CD4-positive, alpha-beta memory T cell (primary cell): ENCODE measurements at places on chromosomes 1 and 21. TPM values are rescaled to one million over a fixed set of nuclear protein-coding genes. Genes with fewer than 3 reads are reported as not detected.

Gene LMX1A
- total RNA-seq, result not detected

Gene SPTA1
- not detected for total RNA-seq

Gene FALEC
- 0.64 TPM for total RNA-seq

Gene NUCKS1
- total RNA-seq, result 111 TPM

Gene PAX7
- not detected for total RNA-seq

Gene OR13G1
- not detected for total RNA-seq

Gene PKLR
- total RNA-seq, result not detected

Gene MPL
- not detected for total RNA-seq

Gene CLCA4
- total RNA-seq, result not detected

- no peak overlapping the region for H3K27ac ChIP-seq
- H3K27me3 ChIP-seq, result no peaks in the 10 kb centered on the region
- no peak for DNase-seq
- H3K36me3 ChIP-seq, result no peaks in the 10 kb centered on the region
- peaks cover 2% of the 10 kb centered on the region for H3K4me1 ChIP-seq
These were observed 83.6 kb upstream of the COL6A1 start for GRCh38 chr21:45898028-45898350.

- H3K27ac ChIP-seq, result no peak overlapping the region
- H3K4me1 ChIP-seq, result no peaks in the 10 kb centered on the region
- no peaks in the 10 kb centered on the region for H3K36me3 ChIP-seq
- no peak for DNase-seq
- no peaks in the 10 kb centered on the region for H3K27me3 ChIP-seq
- H3K4me3 ChIP-seq, result no peak overlapping the region
These were observed 13.7 kb upstream of the PLPPR5 start for GRCh38 chr1:99018313-99018712.

- H3K4me3 ChIP-seq, result no peak overlapping the region
- DNase-seq, result no peak
- no peak overlapping the region for H3K27ac ChIP-seq
- no peaks in the 10 kb centered on the region for H3K27me3 ChIP-seq
These were observed 131.6 kb downstream of the TLR5 start for GRCh38 chr1:223011505-223011856.

DNA sequence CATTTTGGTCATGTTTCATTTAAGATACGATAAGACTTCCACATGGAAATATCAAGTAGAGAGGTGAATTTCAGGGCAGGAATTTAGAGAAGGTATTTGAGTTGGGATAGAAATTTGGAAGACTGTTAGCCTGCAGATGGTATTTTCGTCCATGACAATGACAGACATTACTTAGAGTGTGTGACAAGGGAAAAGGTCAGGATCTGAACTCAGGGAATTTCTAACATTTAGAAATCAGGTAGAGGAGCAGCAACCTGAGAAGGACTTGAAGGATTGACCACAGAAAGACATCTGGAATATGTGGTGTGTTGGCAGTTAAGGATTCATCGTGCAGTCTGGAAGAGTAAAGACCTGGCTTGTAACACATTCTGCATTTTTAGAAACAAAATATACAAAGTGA, 57.9 kb downstream of the RABGAP1L start:
- H3K4me1 ChIP-seq, result no peaks in the 10 kb centered on the region
- no peak for DNase-seq
- no peak overlapping the region for H3K27ac ChIP-seq
- no peak overlapping the region for H3K4me3 ChIP-seq

GRCh38 chr1:211612786-211613107, 33.8 kb upstream of the SLC30A1 start:
- no peak overlapping the region for H3K4me3 ChIP-seq
- H3K27ac ChIP-seq, result no peak overlapping the region
- H3K4me1 ChIP-seq, result no peaks in the 10 kb centered on the region

DNA sequence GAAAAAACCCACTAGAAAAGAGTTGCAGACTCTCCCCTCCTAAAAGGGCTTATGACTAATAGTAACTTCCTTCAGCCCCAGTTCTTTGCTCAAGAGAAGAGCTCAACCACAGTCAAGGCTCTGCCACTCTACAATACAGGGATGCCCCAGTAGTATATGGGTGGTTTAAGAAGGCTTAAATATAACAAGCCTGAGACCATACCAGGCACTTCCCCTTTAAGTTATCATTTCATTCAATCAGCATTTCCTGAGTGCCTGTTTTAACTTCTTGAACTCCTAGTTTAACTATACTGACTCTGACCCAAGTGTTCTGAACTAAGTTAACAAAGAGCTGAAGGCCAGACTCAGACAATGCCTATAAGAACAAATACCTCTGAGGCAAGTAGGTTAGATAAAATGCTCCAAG, 19.8 kb downstream of the PRPF38A start:
- H3K4me1 ChIP-seq, result peaks cover 57% of the 10 kb centered on the region
- H3K27me3 ChIP-seq, result no peaks in the 10 kb centered on the region
- peak overlapping the region; percentile 53 for H3K27ac ChIP-seq
- peaks cover 7% of the 10 kb centered on the region for H3K36me3 ChIP-seq

DNA sequence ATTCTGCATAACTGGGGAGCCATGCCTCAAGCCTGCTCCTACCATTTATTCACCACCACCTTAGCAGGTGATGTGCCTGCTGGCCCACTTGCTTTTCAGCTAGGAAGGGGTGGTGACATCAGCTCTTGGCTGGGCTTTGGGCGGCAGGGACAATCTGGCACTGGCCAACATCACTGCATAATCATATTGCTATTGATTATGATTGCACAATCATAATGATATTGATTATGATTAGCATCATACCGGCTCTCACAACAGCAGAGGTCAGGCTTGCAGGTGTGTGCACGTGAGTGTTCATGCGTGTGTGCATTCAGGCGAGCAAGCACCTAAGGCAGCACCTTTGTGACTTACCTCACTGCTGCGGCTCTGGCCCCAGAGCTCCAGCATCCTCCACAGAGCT, 273.8 kb downstream of the AJAP1 start:
- H3K4me1 ChIP-seq, result no peaks in the 10 kb centered on the region
- H3K36me3 ChIP-seq, result no peaks in the 10 kb centered on the region
- no peak for DNase-seq
- H3K4me3 ChIP-seq, result no peak overlapping the region
- no peak overlapping the region for H3K27ac ChIP-seq

DNA sequence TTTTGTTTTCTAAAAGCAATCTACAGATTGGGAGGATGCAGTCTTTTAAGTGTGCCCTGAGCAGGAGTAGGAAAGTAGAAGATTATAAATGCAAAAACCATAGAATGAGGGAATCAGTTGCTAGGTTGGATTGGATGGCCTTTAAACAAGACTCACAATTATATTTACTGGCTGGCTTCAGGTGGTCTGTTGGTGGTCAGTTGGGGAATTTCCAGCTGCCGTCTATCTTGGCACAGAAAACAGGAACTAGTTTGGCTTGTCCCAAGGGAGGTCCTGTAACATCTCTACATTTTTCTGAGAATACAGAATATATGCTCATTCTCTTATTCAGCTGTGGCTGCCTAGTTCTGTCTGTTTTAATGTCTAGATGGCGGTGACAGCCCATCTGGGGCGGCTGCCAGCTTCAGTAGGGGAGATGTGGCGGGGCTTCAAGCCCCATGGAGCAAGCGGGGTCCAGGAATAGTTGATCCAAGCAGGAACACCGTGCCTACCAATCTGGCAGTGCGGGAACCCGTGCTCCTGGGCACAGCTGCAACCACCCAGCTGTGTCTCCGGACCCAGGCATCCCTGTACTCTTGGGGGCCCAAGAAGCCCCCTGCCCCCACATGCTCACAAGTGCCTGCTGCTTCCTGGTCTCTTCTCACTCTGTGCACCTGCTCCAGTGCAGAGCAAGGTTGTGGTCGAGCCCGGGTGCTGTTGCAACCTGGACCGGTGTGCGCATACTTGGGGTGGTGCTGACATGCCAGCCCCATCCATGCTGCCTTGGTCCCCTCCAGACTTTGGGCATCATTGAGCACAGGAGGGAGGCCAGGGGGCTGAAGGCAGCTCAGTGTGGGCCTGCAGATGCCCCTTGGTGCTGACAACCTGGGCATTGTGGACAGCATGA, 1182.6 kb downstream of the AMY1C start:
- no peak overlapping the region for H3K4me3 ChIP-seq
- H3K36me3 ChIP-seq, result no peaks in the 10 kb centered on the region
- DNase-seq, result no peak
- H3K4me1 ChIP-seq, result no peaks in the 10 kb centered on the region
- no peaks in the 10 kb centered on the region for H3K27me3 ChIP-seq
- H3K27ac ChIP-seq, result no peak overlapping the region

GRCh38 chr1:161497961-161498360, 7.3 kb upstream of the FCGR2A start:
- no peaks in the 10 kb centered on the region for H3K36me3 ChIP-seq
- no peak for DNase-seq
- no peaks in the 10 kb centered on the region for H3K27me3 ChIP-seq
- no peak overlapping the region for H3K4me3 ChIP-seq
- H3K4me1 ChIP-seq, result no peaks in the 10 kb centered on the region

- no peak overlapping the region for H3K4me3 ChIP-seq
- H3K27ac ChIP-seq, result no peak overlapping the region
- H3K4me1 ChIP-seq, result peaks cover 5% of the 10 kb centered on the region
- H3K36me3 ChIP-seq, result no peaks in the 10 kb centered on the region
- no peaks in the 10 kb centered on the region for H3K27me3 ChIP-seq
- no peak for DNase-seq
These were observed 10.8 kb downstream of the FTCD start for GRCh38 chr21:46144464-46145070.

- no peak overlapping the region for H3K27ac ChIP-seq
- H3K27me3 ChIP-seq, result no peaks in the 10 kb centered on the region
- H3K4me3 ChIP-seq, result no peak overlapping the region
- H3K36me3 ChIP-seq, result no peaks in the 10 kb centered on the region
These were observed 171.4 kb downstream of the TGFB2 start for GRCh38 chr1:218516526-218516925.

GRCh38 chr1:25715888-25716287, 84.1 kb upstream of the SELENON start:
- H3K27me3 ChIP-seq, result no peaks in the 10 kb centered on the region
- no peak for DNase-seq
- no peak overlapping the region for H3K27ac ChIP-seq
- H3K4me3 ChIP-seq, result no peak overlapping the region
- no peaks in the 10 kb centered on the region for H3K36me3 ChIP-seq
- H3K4me1 ChIP-seq, result peaks cover 14% of the 10 kb centered on the region

DNA sequence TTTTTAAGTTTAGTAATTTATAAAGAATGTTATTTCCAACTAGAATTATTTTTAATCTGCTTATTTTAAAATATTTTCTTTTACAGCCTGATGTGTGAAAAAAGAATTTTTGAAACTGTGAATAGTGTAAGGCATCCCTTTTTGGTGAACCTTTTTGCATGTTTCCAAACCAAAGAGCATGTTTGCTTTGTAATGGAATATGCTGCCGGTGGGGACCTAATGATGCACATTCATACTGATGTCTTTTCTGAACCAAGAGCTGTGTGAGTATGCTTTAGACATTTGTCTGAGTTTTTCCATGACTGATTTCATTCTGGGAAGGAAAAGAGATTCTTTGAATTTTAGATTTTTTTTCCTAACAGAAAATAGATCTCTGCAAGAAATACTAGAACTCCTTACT, 77.9 kb downstream of the GTF2B start:
- no peak for DNase-seq
- no peaks in the 10 kb centered on the region for H3K4me1 ChIP-seq
- H3K4me3 ChIP-seq, result no peak overlapping the region
- H3K27me3 ChIP-seq, result no peaks in the 10 kb centered on the region
- H3K36me3 ChIP-seq, result peaks cover 6% of the 10 kb centered on the region

GRCh38 chr21:43287795-43288755, 119.3 kb downstream of the CRYAA start:
- H3K27me3 ChIP-seq, result no peaks in the 10 kb centered on the region
- H3K4me3 ChIP-seq, result no peak overlapping the region
- no peak for DNase-seq
- no peaks in the 10 kb centered on the region for H3K36me3 ChIP-seq
- H3K27ac ChIP-seq, result no peak overlapping the region

DNA sequence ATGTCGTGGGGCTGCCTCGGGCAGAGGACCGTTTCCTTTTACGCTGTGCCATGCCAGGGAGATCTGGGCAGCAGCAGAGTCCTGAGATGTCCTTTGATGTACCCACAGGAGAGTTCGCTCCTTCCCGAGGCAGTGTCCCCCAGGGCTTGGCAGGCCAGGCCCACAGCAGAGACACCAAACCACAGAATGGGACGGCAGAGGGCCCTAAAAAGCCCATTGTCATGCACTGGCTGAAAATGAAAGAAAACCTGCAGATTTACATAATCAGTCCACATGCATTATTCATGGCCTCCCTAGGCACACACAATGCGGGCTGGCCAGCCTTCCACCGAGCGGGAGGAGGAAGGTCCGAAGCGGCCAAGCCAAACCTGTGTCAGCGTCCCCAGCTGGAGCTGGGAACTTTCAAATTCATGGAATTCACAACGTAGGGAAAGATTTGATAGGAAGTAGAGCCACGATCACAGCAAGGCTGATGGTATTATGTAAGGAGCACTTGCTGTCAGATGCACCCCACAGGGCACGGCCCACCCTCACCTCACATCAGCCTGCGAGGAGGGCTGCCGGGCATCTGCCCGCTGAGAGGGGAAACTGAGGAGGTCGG, 25.3 kb upstream of the EFHD2 start:
- H3K36me3 ChIP-seq, result no peaks in the 10 kb centered on the region
- H3K27ac ChIP-seq, result no peak overlapping the region
- peaks cover 4% of the 10 kb centered on the region for H3K27me3 ChIP-seq
- DNase-seq, result no peak
- no peak overlapping the region for H3K4me3 ChIP-seq

- H3K4me1 ChIP-seq, result no peaks in the 10 kb centered on the region
- H3K36me3 ChIP-seq, result no peaks in the 10 kb centered on the region
- DNase-seq, result no peak
- no peaks in the 10 kb centered on the region for H3K27me3 ChIP-seq
- no peak overlapping the region for H3K27ac ChIP-seq
These were observed 49.3 kb downstream of the ADAMTS1 start for GRCh38 chr21:26795866-26796329.

- DNase-seq, result no peak
- H3K27ac ChIP-seq, result no peak overlapping the region
- peaks cover 28% of the 10 kb centered on the region for H3K36me3 ChIP-seq
- H3K27me3 ChIP-seq, result no peaks in the 10 kb centered on the region
- no peak overlapping the region for H3K4me3 ChIP-seq
- H3K4me1 ChIP-seq, result peaks cover 21% of the 10 kb centered on the region
These were observed 27.0 kb downstream of the SPEN start for GRCh38 chr1:15874471-15874870.

DNA sequence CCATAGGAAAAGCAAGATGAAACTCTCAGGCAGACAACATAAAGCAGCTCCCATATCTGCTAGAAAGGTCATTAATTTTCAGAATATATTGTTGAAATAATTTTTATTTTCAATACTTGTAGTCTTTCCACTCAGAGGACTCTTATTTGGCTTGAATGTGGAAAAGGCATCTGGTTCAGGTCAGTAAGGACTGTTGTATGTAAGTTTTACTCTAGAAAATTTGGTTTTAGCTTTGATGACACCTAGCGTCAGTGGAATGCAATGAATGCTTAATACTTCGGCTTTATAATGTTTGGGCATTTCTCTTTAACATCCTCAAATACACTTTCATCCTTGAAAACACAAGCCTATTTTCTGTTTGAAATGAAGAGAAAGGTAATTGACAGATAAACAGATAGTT, 63.3 kb downstream of the LRRC40 start:
- H3K4me3 ChIP-seq, result no peak overlapping the region
- H3K27me3 ChIP-seq, result no peaks in the 10 kb centered on the region
- DNase-seq, result no peak
